ENCODE measurements at places on chromosomes 1 and 21.

DNA sequence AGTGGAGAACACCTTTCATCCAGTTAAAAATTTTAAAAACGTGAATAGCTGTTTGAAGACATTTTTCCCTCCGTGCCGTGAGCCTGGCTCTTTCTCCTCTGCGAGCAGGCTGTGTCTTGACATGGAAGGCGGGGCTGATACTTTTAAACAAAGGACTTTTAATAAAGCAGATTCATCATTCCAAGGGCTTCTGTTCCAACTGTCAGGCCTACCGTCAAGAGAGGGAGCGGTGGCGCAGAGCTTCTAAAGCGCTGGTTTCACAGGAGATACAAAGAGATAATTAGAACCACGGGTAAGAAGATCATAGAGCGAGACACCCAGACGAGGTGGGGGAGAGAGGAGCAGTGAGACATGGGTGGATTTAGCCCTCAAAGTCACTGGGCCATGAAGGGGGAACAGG lies 247.4 kb upstream of the C1orf174 start:
- DNase-seq, result no peak

DNA sequence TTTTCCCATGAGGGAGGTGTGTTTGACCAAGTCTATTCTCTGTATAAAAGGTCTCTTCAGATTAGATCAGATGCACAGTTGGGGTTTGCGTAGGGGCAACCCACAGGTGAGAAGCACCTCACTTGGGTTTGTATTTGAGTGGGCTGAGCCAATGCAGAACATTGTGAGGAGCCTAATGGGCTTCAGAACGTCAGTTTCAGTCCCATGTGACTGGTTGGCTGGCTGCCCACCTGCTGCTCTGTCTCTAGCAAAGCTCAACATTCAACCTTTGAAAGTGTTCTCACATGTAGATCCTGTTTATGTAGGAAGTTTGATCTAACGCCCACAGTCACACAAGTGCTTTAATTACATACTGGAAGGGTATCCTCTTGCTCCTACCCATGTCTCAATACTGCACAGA lies 105.5 kb downstream of the FASLG start:
- peak; percentile 60 for DNase-seq

DNA sequence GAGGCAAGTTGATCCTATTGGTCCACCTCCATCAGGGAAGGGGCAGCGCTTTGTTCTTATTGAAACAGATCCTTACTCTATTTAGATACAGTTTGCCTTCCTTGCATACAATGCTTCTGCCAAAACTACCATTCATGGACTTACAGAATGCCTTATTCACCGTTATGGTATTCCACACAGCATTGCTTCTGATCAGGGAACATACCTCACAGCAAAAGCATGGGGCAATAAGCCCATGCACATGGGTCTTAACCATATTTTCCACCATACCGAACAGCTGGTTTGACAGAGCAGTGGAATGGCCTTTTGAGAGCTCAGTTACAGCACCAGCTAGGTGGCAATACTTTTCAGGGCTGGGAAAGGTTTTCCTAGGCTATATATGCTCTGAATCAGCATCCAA lies 544.8 kb upstream of the ADGRL4 start:
- peak; percentile 1 for DNase-seq

GRCh38 chr1:55334160-55334559 lies 119.0 kb upstream of the USP24 start:
- DNase-seq, result no peak

- DNase-seq, result no peak
Measured at GRCh38 chr1:210684466-210685294, 356.0 kb downstream of the HHAT start.

GRCh38 chr1:20486457-20487235 lies 636 bp upstream of the CAMK2N1 start:
- DNase-seq, result no peak

DNA sequence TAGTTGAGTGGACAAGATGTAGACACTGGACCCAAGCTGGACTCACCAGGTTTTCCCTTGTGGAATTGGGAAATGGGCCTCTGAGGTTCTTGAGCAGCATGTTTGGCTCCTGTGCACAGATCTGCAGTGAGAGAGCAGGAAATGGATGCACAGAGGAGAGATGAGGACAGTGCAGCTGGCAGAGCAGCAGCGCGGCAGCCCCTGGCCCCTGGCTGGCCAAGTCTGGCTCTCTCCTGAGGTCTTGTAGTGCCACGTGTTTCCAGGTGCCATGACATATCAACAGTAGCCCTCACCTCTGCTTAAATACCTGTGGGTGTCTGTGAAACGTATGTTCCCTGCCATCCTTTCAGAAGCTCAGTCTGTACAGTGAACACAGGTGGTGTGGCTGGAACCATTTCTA lies 19.2 kb upstream of the BCL10 start:
- no peak for DNase-seq

GRCh38 chr1:21956720-21957552 lies 19.8 kb upstream of the HSPG2 start:
- no peak for DNase-seq

GRCh38 chr1:4733446-4734177 lies 79.2 kb downstream of the AJAP1 start:
- DNase-seq, result no peak

- no peak for DNase-seq
Measured at GRCh38 chr21:43572446-43572845, 86.8 kb downstream of the HSF2BP start.

- no peak for DNase-seq
Measured at GRCh38 chr1:27009601-27010197, 3.0 kb downstream of the TENT5B start.

DNA sequence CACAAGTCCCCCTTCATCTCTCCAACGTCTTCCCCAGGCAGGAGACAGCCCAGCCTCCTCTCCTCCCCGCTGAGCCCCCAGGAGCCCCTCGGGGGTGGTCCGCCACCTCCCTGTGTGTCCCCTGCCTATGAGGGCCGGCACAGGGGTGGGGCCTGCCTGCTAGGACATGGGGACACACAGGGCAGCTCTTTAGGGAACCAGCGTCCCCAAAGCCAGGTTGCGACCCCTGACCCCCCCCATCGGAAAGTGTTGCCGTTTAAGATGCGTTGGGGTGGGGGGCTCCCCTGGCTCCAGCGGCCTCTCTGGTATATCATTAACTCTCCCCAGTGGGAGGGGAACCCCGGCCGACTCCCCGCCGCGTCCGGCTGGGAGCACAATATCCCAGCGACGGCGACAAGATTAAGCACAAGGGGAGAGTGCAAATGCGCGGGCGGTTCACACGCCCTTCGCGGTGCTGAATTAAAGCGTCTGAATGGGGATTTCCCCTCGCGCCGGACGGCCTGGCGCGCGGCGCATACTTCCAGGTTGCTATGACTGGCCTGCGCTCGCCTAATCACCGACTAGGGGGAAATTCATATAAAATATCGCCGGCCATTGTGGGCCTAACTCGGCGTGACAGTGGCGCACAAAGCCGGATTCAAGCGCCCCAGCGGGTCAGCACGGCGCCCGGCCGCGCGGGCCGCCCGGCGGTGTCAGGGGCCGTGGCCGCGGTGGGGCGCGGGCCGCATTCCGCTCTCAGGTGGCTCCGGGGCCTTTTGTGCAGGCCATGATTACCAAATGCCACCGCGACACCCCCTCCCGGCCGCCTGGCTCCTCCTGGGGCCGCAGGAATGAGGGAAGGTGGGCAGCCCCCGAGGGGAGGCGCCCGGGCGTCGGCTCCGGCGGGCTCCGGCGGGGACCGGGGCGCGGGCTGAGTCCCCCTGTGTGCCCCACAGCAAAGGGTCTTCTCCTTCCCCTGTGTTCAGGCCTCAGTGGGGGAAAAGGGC lies 30.9 kb downstream of the WNT3A start:
- peak; percentile 40 for DNase-seq

- DNase-seq, result no peak
Measured at GRCh38 chr1:233617025-233617424, 3.1 kb downstream of the KCNK1 start.

GRCh38 chr1:60865166-60865565 lies 217.2 kb upstream of the NFIA start:
- no peak for DNase-seq

DNA sequence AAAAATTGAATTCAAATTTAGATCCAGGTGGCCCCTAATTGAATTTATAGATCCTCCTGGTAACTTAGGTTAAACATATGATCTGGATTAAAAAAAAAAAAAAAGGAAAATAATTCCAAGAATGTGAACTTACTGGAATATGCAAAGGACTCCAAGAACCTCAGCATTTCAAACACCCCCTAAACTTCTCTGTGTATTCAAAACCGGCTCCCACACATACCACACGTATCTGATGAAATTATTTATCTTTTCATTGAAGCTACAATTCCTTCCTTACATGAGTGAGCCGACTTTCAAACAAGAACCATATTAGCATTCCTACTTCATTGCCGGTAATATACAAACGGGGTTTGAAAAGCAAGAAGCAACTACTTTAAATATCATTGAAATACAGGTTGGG lies 61.4 kb upstream of the FMN2 start:
- DNase-seq, result peak; percentile 47

DNA sequence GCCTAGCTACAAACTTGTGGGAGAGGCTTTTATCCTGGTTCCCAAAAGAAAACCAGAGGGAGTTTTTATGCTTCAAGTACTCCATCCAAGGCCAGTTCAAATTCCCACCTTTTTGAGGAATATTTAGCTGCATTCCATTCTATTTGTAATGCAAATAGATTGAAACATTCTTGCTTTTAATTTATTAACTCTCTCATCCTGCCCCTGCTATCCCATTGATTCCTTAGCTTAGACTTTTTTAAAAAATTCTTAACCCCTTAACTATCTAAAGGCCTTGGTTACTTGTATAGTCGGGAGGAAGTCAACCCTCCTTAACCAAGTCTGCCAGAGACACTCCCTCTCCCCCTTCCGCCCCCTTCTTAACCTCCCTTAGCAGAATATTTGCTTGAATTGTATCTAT lies 2.5 kb upstream of the MOV10 start:
- no peak for DNase-seq

- DNase-seq, result no peak
Measured at GRCh38 chr1:10569531-10569930, 94.8 kb downstream of the PEX14 start.

GRCh38 chr1:94806441-94806871 lies 13.7 kb upstream of the SLC44A3 start:
- peak; percentile 62 for DNase-seq

- no peak for DNase-seq
Measured at GRCh38 chr21:42669041-42669440, 15.6 kb downstream of the PDE9A start.

DNA sequence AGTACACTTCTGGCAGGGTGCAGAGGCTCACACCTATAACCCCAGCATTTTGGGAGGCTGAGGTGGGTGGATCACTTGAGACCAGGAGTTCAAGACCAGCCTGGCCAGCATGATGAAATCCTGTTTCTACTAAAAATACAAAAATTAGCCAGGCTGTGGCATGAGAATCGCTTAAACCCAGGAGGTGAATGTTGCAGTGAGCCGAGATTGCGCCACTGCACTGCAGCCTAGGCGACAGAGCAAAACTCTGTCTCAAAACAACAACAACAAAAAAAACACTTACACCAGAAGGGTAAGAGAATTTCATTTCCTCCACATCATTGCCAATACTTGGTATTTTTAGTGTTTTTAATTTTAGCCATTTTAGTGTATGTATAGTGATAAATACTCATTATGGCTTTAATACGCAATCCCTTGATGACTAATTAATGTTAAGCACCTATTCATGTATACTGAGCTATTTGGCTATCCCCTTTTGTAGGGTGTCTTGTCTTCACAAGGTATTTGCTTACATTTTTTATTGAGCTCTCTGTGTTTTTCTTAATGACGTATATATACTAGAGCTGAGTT lies 77.1 kb upstream of the TNR start:
- DNase-seq, result no peak

DNA sequence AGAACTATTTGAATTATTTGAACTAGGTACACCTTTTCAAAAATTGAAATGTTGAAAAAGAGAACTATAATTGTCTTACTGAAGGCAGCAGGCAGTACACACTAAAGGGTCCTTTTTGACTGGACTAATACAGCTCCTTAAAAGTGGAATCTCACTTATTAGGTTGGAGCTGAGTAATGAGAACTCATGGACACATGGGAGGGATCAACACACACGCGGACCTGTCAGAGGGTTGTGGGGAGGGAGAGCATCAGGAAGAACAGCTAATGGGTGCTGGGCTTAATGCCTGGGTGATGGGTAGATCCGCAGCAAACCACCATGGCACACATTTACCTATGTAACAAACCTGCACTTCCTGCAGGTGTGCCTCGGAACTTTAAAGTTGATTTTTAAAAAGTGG lies 145.0 kb downstream of the BRINP2 start:
- DNase-seq, result no peak

DNA sequence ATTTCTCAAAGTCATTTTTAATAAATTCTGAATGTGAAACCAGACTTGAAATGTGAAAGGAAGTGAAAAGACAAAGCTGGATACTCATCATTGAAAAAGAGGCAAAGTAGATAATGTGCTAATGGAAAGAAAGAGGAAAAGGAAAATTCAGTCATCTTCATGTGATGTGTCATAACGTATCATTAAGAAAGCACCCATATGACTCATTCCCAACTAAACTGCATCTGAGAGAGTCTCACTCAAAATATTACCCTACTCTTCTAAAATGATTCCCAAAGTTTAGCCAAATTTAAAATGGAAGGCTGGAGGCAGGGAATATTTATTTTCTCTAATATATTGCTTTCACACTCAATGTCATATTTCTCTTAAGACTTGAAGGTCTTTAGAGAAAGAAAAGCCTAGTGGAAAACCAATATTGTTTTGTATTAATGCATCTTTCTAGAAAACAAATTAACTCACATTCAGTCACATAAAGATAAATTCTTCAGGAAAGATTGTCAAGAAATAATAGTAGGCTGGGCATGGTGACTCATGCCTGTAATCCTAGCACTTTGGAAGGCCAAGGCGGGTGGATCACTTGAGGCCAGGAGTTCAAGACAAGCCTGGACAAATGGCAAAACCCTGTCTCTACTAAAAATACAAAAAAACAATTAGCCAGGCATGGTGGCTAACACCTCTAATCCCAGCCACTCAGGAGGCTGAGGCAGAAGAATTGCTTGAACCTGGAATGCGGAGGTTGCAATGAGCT lies 129.9 kb downstream of the SLC30A10 start:
- peak; percentile 76 for DNase-seq

GRCh38 chr1:15290382-15290781 lies 43.4 kb downstream of the FHAD1 start:
- DNase-seq, result peak; percentile 79

- peak; percentile 20 for DNase-seq
Measured at GRCh38 chr1:246104927-246105326, 402.2 kb downstream of the SMYD3 start.

DNA sequence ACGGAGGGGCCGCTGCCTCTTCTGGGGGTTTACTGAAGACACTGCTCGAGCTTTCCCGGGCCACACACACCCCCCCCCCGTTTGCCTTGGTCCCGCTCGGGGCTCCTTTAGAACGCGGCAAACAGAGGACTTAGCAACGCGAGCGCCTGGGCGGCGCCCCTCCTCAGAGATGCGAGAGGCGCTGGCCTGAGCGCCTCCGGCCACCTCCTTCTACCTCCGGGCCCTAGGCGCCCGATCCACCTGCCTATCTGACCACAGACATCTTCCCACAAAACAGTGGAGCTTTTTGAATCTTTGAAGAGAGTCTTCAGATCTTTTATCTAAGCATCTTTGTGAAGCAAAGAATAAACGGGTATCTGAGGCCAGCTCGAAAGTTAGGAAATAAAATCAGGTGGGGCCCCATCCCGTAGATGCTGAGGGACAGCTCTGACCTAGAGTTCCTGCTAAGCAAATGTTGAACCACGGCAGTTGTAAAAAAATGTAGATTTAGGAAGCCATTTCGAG lies 436 bp upstream of the TTLL7 start:
- peak; percentile 73 for DNase-seq
